ENCODE measurements at places on chromosomes 2 and 18.

- DNase-seq = no peak
Measured at GRCh38 chr2:185044323-185044874, 446.1 kb downstream of the ZNF804A start.

DNA sequence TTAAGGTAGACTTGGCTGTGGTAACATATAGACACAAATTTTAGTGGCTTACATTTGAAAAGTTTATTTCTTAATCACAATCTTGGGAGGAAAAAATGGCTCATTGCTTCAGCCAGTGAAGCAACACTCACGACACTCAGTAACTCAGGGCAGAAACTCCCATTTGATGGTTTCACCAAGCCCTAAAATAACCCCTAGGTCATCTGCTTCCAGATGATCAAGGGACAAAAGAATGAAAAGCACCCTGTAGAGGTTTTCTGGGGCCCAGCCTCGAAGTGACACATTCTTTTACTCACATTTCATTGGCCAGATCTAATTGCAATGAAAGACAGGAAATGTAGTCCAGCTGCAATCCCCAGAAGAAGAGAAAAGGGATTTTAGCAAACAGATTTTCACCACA is 275.9 kb downstream of the TMX3 start:
- DNase-seq = no peak

- DNase-seq = no peak
Measured at GRCh38 chr18:27616324-27616723, 431.2 kb upstream of the CHST9 start.

GRCh38 chr2:178395941-178396570 is 54.9 kb downstream of the PRKRA start:
- DNase-seq = no peak

- DNase-seq = no peak
Measured at GRCh38 chr2:41896186-41896846, 151.5 kb upstream of the PKDCC start.

DNA sequence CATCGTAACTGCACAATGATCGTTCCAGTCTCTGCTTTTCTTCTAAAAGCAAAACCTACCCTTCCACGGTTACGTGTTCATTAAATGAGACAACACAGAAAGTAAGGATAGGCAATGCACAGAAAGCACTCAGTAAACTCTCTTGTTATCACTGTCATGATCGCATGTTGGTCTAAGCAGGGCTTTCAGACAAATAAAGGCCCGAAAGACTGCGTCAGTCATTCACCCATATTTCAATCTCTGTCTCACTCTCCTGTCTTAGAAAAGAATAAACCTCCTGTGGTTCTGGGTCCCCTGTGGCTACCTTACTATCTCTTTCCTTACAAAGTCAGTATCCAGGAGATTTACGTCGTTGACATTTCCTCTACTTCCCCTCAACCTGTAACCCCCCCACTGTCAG is 160.9 kb downstream of the VAPA start:
- no peak for DNase-seq

DNA sequence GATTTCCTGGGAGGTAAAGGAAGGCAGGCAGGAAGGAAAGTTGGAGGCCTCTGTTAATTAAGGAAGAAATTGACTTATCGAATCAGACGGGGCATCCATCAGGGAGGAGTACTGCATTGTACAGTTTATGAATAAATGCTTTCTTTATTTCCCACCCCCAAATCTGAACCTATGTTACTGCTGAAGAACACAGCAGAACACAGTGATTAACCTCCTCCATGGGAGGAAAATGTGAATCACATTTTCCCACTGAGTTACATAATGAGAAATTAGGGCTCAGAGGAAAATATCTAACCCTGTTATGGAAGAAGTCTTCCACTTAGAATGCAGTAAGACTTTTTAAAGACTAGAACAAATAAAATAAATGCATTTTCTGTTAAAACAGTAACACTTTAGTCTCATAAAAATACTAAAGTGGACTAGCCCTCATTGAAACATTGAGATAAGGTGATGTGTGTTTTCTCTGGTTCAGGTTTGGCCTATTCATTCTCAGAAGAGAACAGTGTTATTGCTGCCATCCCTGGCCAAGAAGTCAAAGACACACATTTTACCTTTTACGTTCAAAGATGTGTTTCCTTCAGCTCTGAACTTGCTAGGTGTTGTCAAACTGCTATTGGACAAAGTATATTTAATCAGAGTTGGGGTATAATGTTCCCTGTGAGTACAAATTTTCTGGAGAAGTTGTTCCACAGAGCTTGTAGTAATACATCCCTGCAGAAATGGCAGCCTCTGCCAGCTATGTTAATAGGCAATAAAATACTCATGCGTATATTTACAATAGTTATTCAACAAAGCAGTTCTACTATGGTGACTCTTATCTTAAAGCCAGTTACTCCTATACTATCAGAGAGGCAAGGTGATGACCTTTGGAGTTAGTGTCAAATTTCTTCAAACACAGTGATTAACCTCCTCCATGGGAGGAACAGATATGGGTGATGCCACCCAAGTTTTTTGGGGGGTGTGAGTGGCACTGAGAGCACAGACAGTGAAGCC is 11.1 kb downstream of the DNAH6 start:
- no peak for DNase-seq

DNA sequence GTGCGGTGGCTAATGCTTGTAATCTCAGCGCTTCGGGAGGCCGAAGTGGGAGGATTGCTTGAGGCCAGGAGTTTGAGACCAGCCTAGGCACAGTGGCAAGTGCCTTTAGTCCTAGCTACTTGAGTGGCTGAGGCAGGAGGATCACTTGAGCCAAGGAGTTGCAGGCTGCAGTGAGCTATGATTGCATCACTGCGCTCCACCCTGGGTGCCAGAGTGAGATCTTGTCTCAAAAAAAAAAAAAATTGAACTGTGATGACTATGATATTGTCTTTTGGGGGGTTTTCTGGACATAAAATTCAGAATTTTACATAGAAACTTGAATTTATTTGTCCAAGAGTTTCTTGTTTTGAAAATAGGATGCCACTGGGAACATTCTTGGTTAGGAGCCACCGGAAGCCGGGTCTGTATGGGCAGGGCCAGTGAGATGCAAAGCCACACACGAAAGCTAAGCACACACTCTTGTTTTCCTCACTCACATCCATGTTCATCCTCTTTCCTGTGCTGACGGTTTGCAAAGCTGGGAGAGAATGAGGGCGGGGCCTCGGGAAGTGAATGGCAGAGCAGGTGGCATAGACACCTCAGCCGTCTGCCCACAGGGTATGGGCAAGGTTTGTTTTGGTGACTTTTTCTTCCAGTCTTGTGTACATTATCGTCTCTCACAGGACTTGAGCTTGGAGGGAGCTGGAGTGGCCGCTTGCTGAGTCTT is 12.6 kb downstream of the AGAP1 start:
- no peak for DNase-seq

GRCh38 chr2:36513661-36514060 is 84.3 kb downstream of the FEZ2 start:
- DNase-seq = no peak

DNA sequence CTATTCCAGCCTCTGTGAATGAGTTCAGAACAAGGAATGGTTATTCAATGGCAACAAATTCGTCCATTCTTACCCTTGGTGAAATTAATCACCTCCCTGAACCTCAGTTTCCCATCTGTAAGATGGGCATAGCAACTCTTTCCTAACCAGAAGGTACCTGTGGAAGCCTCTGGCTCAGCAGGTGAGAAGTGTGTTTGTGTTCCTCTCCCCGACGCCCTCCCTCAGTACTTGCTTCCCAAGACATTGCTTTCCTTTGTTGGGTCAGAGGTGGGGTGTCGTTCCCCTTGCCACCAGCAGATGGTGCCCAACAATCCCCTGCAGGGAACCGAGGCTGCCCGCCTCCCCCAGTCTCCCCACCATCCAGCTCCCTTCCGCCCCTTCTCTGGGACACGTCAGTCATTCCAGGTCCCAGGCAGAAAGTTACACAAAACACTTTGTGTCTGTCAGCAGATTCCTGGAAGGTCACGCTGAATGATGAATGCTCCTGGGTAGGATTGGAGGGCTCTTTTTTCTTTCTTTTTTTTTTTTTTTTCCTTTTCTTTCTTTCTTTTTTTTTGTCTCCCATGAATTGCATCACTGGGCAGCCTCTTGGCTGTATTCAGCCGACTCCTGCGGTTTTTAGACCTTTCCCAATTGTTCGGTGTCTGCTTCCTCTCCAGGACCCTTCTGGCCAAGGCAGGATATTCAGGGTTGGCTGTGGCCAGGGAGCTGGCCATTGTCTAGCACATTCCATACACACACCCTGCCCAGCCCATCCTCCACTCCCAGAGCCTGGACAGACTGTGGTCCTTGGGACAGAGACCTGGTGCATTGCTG is 117.3 kb downstream of the LPIN1 start:
- peak; percentile 67 for DNase-seq

DNA sequence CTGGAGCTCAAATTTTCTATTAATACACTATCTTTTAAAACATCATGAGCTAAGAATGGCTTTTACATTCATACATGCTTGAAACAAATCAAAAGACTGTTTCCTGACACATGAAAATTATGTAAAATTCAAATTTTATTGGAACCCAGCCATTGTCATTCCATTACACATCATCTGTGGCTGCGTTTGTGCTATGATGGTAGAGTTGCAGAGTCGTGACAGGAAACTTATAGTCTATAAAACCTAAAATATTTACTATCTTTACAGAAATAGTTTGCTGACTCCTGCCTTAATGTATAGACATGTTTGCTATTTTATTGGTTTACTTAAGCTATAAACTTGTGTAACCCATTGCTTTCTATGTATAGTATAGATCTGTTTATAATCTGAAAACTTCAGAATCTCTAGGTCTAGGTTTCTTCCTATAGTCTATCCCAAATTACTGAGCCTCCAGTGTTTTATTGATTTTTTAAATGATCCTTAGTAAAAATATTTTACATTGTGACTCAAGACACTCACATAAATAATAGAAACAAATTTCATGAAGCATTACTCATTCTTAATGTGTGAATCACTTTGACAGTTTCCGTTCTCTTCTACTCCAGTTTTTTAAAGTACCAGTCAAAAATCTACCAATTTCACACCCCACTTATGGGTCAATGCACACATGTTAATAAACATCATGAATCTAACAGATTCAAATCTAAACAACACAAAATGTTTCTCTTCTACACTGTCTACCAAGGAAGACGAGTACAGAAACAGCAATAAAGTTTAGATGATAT is 26.4 kb upstream of the MRPL19 start:
- no peak for DNase-seq

DNA sequence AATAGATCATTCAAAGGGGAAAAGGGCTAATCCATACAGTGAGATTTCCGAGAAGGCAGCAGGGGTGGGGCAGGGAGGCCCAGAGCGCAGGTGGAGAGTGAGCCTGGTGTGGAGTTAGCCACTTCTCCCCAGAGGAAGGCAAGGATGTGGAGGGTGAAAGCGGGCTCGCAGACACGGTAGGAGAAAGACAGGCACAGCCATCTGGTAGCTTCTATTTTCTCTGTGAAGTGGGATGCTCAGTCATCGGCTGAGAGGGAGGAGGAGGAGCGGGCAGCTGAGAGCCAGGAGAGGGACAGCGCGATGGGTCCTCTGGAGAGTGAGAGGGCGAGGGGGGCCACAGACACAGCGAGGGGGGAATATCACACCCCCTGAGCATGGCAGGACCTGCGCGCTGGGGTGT is 153.3 kb upstream of the NDUFV2 start:
- DNase-seq = peak; percentile 53

DNA sequence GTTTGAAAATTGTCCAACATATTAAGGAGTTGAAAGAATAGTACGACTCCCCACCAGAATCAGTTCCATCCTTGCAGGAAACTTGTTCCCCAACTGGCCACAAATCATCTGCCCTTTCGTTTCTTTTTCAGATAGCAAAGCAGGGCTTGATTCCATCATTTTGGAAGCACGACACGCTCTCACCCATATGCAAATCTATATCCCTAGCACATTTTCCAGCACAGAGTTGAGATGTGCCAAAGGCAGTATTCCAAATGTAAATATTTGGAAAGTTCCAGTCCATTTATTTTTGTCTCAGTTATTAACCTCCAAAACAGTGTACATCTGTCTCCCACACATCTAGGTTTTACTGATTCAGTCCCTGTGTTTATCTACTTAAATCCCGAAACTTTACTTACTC is 128.8 kb upstream of the BCL2L11 start:
- no peak for DNase-seq

DNA sequence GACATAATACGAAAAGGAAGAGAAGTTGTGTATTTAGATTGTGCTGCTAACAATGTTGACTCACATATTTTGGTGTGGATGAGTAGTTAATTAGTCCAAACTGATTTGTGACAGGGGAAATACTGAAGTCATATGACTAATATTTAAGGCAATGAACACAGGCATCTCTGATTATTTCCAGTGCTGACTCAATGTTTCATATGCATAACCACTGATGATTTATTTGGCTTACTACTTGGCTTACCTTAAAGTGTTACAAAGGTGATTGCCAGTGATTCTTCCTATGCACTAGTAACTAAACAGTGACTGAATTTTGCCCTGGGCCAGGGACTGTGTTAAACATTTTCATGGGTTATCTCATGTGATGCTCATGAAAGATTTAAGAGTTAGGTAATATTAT is 722.6 kb downstream of the METTL4 start:
- no peak for DNase-seq

DNA sequence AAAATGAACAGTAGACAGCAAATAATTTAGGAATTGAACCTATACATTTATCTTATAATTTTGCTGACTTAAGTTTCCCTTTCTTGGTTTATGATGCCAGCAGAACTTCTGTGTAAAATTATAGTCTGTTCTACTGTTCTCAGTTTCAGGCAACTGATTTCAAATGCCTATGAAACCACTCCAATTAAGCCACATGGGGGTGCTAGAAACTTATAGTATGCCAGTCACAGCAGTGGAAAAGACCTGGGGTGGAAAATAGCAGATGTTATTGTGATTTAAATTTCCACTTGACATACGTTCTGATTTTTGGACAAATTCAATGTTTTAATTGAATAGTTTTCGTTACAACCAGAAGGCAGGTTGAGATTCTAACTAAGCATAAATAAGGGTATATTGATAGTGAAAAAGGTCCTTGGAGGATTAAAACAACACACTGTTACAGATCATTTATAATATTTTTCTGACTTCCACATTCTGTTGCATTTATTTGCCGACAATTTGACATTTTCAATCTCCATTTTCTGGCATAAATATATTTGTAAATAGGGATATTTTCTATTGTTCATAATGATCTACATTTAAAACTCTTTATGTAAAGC is 61.4 kb downstream of the CPS1 start:
- DNase-seq = no peak
